ENCODE measurements at places on chromosomes 2 and 18.

DNA sequence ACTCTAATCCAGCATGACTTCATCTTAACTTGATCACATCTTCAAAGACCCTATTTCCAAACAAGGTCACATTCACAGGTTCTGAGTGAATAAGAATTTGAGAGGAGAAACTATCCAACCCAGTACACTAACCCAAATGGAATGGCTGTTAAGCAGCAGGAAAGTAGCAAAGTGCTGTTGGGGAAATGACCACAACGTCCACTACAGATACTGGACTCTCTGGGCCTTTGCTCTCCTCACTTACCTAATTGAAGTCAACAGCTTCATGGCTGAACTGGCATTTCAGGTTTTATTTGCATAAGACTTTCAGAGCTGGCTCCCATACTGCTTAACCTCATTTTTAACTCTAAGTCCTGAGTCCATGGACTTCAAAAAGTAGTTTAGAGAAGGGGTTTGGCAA lies 38.0 kb upstream of the ACVR2A start:
- DNase-seq: no peak

- DNase-seq: no peak
Measured at GRCh38 chr2:63096491-63096890, 45.9 kb downstream of the OTX1 start.

GRCh38 chr18:10424585-10425307 lies 29.7 kb upstream of the APCDD1 start:
- no peak for DNase-seq

- DNase-seq: no peak
Measured at GRCh38 chr2:143526498-143526897, 397.3 kb downstream of the ARHGAP15 start.
